ENCODE measurements at places on chromosomes 1 and 21.

GRCh38 chr1:224623743-224624333 is 7.7 kb downstream of the CNIH3 start:
- DNase-seq: peak; percentile 43

- no peak for DNase-seq
Observed at GRCh38 chr1:36008546-36009197, 75.2 kb upstream of the TEKT2 start.

GRCh38 chr1:36411674-36412648 is 14.3 kb upstream of the LSM10 start:
- peak; percentile 40 for DNase-seq

- no peak for DNase-seq
Observed at GRCh38 chr1:229594227-229595008, 31.5 kb downstream of the TAF5L start.
